ENCODE measurements at places on chromosomes 1 and 21.

DNA sequence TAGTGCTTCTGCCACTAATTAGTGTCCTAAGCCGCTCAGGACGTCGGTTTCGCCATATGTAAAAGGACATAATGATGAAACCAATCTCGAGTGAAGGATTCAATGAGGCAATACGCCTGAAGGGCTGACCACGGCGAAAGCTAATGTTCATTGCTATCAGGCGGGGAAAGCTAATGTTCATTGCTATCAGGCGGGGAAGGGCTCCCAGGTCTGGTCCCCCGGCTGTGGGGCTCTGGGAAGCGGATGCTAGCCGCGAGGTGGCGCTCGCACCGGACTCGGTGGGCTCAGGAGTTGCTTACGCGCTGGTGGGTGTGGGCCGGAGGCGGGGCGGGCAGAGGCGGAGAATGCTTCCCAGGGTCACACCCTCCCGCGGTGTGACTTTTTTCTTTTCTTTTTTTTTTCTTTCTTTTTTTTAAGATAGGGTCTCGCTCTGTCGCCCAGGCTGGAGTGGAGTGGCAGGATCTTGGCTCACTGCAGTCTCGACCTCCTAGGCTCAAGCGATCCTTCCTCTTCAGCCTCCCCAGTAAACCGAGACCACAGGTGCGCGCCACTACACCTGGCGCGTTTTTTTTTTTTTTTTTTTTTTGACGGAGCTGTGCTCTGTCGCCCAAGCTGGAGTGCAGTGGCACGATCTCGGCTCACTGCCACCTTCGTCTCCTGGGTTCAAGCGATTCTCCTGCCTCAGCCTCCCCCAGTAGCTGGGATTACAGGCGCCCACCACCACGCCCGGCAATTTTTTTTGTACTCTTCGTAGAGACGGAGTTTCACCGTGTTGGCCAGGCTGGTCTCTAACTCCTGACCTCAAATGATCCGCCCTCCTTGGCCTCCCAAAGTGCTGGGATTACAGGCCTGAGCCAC lies 1.1 kb upstream of the PEAR1 start:
- DNase-seq = peak; percentile 67

GRCh38 chr21:38925923-38926322 lies 120.2 kb downstream of the ETS2 start:
- no peak for DNase-seq

DNA sequence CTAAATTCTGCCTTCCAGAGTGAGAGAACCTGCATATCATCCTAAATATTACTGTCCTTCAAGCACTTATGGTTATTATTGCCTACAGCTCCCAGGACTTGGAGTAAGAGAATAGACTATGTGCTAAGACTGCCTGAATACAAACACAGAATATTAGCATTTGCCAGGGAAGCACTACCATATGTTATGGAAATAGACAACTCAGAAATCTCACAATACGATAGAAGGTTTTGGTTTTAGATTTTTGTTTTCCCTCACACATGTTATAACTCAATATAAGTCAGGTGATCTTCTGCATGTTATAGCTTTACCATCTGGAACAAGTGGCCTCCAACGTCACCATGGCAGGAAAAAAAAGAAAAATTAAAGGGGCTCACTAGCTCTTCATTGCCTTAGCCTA lies 413.9 kb downstream of the LRRIQ3 start:
- no peak for DNase-seq

DNA sequence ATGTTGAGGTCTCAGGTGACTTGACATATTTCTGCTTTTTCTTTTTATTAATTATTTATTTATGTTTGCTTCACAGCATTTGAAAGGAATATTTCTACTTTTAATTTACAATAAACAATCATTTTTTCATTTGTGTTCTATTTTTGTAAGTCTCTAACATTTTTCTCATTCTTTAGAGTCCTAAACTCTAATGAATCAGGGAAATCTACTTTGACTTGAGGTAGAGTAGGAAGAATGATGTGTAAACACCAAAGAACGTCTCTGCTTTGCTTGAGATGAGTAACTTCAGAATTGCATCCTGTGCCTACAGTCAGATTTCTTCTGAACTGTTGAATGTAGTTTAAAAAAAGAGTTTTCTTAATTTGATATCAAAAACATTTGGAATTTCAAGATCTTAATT lies 65.2 kb downstream of the CNST start:
- no peak for DNase-seq

DNA sequence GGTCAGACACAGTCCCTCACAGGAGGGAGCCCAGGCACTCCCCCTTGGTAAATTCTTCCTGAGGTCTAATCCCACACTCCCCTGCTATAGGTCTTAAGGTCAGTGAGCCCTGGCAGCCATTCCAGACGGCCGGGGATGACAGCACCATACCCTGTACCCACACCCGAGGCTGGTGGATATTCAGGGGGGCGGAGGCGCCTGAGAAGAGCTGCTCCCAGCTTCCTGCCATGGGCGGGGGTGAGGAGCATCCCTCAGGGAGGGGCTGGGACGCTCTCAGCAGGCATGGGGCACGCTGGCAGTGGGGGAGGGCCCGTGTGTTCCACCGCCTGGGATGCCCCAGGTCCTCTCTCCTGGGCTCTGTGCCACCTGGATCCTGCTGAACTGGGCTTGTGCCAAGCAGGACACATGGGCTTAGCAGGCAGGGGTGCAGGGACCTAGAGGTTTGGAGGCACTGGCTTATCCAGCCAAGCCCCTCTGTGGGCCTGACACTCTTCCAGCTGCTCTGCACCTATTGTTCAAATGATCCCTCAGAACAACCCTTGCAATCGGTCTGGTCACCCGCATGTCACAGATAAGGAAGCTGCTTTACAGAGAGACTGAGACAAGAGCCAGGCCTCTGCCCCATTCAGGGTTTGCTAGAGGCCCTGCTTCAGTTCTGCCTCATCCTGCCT lies 5.7 kb upstream of the ADGRB2 start:
- DNase-seq = no peak

- peak; percentile 36 for DNase-seq
These were observed 16.7 kb downstream of the SNIP1 start for GRCh38 chr1:37537378-37537777.

GRCh38 chr21:36321325-36322082 lies 1.5 kb downstream of the MORC3 start:
- DNase-seq = no peak

GRCh38 chr1:20992322-20993056 lies 184.2 kb downstream of the EIF4G3 start:
- DNase-seq = no peak

DNA sequence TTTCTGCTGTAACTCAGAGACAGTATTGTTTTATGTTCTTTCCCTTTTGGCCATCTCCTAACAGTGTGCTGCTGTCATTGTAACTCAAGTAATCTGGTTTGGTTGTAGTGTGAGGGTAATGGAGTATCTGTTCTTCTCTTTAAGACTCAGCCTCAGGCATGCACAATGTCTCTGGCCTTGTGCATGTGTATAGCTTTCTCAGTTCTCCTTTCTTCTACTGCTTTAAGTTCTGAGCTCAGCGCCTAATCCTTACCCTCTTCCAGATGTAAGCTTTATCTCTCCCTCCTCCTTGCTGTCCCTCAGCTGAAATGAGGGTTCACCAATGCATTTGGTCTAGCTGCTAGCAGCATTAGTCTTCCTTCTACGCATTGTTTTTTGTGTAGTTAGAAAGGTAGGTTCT lies 1420.4 kb upstream of the PRMT6 start:
- no peak for DNase-seq

DNA sequence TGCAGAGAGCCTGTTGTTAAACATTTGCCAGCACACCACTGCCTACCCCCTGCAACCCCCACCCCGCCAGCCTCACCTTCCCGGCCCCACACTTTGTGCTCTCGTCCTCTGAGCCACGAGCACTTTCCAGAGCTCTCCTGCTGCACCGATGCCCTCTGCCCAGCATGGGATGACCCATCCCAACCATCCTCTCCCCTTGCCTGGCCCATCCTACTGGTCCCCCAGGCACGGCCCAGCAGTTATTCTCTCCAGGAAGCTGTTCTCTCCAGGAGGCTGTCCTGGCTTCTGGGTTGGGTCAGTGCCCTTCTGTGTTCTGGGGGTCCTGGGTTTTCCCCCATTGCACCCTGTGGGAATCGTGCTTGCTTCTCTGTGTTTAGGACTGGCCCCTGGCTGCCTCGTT lies 60.1 kb upstream of the ABCG1 start:
- DNase-seq = no peak

DNA sequence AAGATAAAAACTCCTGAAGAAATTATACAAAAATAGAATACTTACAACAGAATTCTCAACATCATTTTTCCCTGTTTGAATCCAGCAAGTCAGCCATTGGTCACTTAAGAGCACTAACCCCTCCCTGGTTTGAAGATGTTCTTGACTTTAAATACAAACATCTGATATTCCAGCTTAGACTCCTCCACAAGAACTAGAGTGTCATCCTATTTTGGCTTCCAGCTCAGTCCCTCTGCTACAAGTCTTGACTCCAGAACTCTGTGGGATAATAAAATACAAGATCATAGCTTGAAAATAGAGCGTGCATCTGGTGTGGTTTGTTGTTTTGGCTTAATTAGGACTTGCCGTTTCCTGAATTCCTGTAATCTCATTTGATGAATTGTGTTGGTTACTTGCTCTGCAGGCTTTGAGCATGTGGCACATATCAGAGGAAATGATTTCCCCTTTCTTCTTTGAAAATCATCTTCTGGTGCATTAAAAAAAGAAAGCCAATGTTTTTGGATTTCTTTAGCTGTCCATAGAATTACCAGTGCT lies 63.7 kb upstream of the DPT start:
- DNase-seq = no peak

- no peak for DNase-seq
These were observed 46.6 kb downstream of the KIAA0040 start for GRCh38 chr1:175145899-175146528.

- DNase-seq = no peak
These were observed 1.2 kb upstream of the NEGR1 start for GRCh38 chr1:72283307-72284083.

DNA sequence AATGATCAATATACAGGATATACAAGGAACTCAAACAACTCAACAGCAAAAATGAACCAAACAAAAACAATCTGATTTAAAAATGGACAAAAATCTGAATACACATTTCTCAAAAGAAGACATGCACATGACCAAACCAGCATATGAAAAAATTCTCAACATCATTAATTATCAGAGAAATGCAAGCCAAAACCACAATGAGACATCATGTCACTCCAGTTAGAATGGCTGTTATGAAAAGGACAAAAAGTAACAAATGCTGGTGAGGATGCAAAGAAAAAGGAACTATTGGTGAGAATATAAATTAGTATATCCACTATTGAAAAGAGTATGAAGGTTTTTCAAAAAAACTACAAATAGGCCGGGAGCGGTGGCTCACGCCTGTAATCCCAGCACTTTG lies 42.0 kb downstream of the FCRL3 start:
- no peak for DNase-seq

DNA sequence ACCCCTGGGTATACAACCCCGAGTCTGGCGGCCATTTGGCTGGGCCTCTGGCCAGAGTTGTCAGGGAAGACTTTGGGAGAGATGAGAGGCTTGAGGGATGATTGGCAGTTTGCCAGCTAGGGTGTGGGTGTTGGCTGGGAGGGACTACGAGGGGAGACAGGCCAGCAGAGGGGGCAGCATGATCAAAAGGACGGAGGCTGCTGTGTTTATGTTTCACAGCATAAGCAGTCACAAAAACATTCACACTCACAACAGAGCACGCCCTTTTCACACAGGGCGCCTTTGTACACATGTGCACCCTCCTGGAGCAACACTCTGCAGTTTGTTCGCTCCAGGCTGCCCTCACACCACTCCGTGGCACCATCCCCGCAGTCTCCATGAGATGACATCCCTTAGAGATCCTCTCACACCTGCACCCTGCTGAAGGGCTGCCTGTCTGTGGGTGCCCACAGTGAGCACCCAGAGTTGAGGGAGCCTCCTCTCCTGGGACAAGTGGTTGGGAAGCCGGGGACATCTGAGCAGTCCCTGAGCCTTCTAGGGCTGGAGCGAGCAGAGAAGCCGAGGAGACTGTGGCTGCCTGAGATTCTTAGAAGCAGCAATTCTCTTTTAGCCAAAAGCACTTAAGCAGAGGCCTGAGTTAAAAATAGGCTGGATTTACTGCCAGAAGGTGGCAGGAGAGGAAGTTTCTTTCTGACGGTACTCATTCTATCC lies 15.4 kb downstream of the EFNA3 start:
- DNase-seq = no peak

GRCh38 chr1:81976539-81976938 lies 175.8 kb downstream of the ADGRL2 start:
- DNase-seq = no peak

DNA sequence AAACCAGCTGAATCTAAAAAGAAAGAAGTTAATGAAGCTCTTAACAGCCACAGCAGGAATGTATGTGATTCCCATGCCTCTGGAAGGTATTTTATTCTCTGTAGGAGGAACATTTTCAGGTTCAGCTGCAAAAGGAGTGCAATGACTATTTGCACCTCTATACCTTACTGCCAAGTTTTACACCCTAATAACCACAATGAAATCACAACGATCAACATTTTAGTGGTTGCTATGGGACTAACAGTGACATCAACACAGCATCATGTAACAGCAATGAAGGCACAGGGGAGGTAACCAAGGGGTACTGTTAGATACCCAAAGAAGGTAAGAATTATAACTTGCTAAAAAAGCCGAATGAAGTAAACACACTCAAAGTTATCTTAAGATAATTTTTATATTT lies 116.3 kb upstream of the HP1BP3 start:
- no peak for DNase-seq

DNA sequence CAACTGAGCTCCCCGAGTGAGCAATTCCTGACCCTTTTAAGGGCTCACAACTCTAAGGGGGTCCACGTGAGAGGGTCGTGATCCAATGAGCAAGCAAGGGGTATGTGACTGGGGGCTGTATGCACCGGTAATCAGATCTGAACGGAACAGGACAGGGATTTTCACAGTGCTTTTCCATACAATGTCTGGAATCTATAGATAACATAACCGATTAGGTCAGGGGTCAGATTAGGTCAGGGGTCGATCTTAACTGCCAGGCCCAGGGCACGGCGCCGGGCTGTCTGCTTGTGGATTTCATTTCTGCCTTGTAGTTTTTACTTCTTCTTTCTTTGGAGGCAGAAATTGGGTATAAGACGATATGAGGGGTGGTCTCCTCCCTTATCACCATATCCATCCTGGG lies 30.7 kb upstream of the OPRD1 start:
- no peak for DNase-seq

DNA sequence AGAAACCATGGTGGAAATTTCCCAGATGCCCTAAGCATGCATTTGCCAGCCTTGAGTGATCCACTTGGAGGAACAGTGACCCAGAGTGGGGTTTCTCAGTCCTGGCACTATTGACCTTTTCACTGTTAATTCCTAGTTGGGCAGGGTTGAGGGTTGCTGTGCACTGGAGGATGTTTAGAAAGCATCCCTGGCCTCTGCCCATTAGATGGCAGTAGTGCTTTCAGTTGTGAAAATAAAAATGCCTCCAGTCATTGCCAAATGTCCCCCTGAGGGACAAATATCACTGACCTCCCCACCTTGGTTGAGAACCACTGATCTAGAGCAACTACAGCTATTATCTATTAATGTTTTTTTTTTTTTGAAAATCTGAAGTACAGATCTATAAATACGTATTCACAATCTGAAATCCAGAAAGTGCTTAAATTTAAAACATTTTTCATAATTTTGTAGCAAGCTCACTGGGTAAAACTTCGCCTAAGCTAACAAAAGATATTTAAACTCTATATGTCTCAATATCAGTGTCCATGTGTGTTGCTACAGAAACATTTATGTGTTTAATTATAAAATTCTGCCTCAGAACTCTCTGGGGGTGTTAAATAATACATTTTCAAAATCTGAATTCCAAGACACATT lies 27.3 kb downstream of the F3 start:
- DNase-seq = no peak
